COR-L47 (cell line): ENCODE measurements at places on chromosomes 7 and 10.

- DNase-seq, result no peak
These were observed 368.1 kb downstream of the RPS24 start for GRCh38 chr10:78401624-78402367.

DNA sequence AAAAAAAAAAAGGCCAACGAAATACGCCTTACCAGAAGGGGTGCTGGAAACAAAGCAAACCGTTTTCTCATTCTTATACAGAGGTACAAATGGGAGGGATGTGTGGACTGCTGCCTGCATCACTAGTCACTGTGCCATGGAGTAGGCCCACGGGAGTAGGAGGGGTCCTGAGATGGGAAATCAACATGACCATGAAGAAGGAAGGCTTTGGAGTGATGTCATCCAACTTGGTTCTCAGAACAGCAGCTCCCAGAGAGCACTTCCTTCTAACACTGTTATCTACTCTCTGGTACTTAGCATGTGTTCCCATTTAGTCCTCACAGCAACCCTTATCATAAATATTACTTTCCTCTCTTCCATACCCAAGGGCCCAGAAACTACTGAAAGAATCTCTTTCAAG lies 60.0 kb upstream of the LRGUK start:
- no peak for DNase-seq

GRCh38 chr10:129888784-129889616 lies 75.1 kb downstream of the EBF3 start:
- no peak for DNase-seq

DNA sequence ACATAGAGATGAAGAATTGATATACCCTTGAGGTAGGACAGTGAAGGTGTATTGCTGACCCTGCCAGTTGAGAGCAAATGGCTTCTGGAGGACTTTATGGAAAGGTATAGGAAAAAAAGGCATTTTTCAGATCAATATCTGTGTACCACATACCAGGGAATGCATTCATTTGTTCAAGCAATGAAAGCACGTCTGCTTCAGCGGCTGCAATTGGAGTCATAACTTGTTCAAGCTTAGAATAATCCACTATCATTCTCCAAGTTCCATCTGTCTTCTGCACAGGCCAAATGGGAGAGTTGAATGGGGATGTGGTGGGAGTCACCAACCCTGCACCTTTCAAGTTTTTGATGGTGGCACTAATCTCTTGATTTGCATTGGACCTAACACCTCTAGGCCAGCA lies 249.6 kb upstream of the PTER start:
- no peak for DNase-seq

GRCh38 chr7:21429786-21430574 lies 2.1 kb downstream of the SP4 start:
- DNase-seq, result no peak

DNA sequence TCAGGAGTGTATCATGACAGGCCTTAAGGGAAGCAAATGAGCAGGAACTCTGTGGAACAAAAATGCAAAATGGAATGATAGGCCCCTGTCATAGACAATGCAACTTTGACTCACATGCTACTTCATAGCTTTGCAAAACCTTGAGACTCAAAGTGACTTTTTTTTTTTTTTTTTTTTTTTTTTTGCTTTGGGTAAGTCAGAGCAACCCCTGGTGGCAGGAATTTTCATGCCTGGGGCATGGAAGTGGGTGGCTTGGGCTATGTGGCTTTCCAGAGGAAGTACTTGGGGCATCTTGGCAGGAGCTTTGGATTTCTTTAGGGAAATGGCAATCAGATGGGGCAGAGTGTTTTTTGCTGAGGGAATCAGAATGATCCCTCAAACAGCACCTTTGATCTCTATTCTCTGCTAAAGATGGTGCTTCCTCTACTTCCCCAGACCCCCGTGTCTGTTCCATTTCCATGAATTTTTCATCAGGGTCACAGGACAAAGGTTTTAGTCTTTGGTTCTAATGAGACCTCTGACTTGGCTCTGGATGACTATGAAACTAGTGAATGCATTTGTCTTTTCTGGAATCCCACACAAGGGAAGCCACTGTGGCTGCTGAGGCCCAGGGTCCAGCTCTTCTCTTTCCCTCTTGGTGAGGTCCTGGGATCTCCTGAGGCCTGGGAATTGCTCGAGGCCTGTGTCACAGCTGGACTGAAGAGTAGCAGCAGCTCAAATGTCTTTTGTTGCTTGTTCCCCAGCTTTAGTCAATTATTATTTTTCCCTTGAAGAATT lies 62.8 kb downstream of the TACC2 start:
- no peak for DNase-seq
